ENCODE measurements at places on chromosomes 4 and X.

DNA sequence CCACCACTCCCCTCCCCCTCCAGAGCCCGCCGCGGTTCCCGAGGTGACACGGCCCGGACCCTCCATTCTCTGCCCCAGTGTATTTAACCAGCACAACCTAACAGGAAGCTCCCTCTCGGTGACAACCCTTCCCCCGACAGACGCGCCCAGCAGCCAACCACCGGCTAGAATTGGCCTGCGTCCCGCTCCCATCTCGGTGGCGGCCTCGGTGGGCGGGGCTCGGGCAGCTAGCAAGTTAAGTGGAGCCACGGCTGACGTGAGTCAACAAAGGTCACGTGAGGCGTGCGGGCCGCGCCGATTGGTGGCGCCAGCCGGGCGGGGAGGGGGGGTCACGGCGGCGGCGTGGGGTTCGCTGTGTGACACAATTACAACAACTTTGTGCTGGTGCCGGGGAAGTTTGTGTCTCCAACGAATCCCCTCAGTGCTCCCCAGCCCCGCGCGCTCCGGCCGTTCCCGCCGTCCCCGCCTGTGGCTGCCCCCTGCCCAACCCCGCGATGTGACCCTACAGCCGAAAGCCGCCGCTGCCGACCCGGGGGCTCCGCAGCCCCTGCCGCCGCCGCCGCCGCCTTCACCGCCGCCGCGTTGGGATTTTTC lies at the start of gene KDM6A:
Gene KDM6A (plus strand): TSS at position 368 of the 594 bp plus-strand sequence. CDS start 364 bp downstream, outside the sequence.
- peak; percentile 88 for DNase-seq

DNA sequence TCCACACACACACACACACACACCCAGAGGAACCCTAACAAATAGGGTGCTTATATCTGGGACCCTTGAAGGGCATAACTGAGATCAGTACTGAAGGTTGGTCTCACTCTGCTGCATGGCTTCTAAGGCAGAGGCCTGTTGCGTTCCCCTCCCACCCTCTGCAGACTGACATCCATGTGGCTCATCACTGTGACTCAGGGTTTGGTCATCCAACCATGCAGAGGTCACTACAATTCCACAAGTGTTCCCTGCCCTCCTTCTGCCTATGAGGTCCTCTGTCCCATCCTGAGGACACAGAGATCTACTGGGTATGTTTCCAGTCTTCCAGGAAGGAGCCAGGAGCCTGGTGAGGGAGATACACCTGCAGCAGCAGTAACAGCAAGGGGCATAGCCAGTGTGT lies 55.8 kb downstream of the XAGE2 start:
- no peak for DNase-seq

DNA sequence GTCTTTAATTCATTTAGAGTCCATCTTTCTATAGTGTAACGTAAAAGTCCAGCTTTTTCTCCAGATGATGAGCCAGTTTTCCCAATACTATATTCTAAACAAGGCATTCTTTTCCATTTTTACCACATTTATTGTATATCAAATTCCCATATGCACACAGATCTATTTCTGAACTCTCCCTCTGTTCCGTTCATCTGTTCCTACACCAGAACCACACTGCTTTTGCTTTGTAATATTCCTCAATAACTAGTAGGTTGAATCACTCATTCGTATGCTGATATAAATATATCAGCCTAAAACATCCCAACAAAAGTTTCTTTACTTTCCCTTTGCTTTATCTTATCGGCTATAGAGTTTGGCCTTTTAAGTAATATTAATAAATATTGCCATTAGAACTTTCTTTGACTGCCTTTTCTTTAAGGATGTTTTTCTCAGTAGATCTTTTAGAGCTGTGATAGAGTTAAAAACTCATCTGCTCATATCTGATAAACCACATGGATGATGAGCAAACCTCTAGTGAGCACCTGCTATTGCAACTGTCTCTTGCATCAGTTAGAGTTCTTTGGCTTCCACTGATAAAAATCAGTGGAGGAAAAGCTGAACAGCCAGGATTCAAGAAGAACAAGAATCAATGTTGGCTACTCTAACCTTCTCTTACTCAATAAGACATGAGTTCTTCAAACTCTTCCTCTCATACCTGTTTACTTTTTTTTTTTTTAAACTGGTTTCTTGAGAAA lies 13.1 kb upstream of the RPL34 start:
- no peak for DNase-seq

DNA sequence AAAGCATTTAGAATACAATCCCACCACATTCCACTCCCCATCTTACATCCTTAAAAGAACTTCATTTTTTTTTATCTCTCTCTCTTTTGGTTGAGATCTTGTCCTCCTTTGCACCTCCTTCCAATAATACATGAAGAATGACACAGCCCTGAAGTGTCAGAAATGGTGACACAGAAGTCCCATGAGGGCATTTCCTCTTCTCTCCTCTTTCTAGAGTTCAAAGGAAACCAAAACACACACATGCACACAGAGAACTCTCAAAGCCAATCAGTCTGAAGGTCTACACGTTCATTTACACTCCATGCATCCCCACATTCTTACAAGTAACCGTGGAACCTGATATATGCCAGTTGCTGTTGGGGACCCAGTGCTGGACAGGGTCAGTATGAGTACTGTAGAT lies 450.7 kb downstream of the HNRNPD start:
- no peak for DNase-seq

GRCh38 chr4:166014411-166014810 lies 141.4 kb downstream of the TLL1 start:
- no peak for DNase-seq

- no peak for DNase-seq
Measured at GRCh38 chr4:89311433-89311832, 3.8 kb upstream of the GPRIN3 start.

DNA sequence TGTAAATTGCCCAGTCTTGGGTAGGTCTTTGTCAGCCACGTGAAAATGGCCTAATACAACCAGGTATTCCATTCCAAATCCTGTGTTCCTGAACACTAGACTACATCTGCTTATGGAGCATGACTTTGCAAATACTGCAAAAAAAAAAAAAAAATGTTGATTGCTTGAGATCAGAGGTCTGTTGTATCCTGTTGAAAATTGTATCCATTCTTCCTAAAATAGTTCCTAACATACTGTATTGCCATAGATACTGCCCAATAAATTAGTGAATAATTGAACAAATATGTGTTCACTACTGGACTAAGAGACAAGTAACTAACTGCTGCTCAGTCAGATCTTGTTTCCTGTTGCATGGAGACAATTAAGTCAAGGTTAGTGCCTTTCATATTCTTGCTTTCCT lies 164.3 kb upstream of the PABPC4L start:
- DNase-seq = no peak

GRCh38 chrX:43595931-43596330 lies 60.2 kb upstream of the MAOA start:
- DNase-seq = no peak

- no peak for DNase-seq
Measured at GRCh38 chr4:12873351-12873750, 610.8 kb downstream of the RAB28 start.

DNA sequence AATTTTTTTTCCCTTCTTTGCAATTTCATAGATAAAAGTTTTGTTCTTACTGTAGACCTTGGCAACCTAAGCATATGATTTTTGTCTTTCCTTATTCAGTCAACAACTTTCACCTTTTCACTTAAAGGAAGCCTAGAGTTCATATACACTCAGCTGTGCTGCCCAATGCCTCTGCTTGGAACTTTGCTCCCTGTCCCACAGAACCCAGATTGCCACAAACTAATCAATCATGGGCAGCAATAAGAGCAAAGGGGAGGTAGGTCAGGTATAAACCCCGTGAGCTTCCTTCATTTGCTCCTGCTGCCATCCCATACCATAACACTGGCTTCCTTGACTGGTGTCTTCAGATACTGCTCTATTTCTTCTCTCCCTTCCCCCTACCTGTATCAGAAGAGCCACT lies 51.0 kb upstream of the BEND2 start:
- DNase-seq = no peak

GRCh38 chr4:6290769-6291547 lies 21.3 kb downstream of the WFS1 start:
- DNase-seq = no peak

GRCh38 chrX:115372152-115372551 lies 82.6 kb downstream of the LUZP4 start:
- DNase-seq = no peak

DNA sequence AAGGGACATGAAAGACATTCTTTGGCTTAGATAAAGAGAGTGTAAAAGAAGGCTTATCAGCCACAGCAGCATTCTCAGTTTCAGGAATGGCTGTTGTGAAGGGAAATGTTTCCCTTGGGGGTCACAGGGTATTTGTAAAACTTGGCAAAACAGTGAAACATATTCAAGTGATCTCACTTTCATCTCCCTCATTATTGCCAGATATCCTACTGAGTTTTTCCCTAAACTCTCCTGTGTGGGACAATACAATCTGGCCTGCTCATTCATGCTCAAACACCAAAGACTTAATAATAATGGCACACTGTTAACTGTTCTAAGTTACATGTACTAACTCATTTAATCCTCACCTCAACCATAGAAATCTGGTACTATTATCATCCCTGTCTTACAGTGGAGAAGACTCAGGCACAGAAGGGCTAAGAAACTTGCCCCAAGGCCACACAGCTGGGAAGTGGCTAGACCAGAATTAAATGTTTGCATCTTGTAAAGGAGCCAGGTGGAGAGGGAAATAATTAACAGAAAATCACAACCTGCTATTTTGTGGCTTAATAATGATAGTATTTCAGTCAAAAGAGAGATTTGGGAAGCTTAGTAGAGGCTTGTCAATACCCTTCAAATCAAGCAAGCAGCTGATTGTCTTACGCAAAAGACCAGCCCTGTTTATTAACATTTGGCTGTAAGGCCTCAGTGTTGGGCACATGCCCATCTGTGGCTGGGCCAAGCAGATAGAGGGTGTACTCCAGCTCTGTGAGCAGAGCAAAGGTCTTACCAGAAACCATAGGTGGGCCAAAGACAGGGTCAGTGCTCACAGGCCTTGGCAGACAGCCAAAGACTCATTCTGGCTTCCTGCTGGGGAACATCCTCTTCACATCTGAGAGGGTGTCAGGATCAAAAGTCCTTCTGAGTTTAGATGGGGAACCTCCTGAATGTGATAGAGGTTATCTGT lies 17.3 kb downstream of the SMPX start:
- DNase-seq = no peak

- DNase-seq = no peak
Measured at GRCh38 chrX:352582-353314, 34.0 kb downstream of the PPP2R3B start.

GRCh38 chr4:186348433-186348832 lies 82.4 kb downstream of the F11 start:
- DNase-seq = no peak

GRCh38 chrX:130118441-130119311 lies 8.4 kb upstream of the ELF4 start:
- no peak for DNase-seq

DNA sequence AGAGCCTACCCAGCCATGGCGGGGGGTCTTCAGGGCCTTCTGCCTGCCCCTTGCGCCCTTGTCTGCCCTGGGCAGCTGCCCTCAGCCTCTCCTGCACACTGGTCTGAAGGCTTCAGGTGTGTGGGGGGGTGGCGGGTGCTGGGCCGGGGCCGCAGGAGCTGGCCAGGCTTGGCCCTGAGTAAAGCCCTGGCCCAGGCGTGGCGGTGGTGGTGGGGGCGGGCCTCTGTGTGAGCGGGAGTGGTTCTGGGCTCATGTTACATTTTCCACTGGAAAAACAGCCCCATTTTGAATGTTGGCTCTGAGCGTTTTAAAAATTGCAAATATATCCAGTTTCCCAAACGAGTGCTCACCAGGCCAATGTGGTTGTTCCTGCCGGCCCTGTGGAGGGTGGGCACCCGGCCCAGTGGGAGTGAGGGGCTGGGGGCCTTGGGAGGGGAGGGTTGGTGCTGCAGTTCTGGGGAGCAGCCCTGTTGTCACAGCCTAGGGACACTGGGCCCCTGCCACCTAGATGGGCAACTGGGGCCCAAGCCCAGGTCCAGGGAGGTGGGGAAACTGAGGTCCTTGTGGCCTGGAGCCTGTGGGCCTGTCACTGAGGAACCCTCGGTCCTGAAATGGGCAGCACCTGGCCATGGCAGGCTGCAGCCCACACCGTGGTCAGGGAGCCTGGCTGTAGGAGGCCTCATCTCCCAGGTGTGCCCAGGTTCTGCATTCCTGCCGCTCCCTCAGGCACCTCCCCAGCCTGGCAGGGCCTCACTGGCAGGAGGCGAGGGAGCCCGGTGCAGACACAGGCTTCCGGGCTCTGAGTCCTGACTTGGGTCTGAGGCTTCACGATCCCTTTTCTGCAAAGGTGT lies 28.3 kb downstream of the FGFRL1 start:
- no peak for DNase-seq

DNA sequence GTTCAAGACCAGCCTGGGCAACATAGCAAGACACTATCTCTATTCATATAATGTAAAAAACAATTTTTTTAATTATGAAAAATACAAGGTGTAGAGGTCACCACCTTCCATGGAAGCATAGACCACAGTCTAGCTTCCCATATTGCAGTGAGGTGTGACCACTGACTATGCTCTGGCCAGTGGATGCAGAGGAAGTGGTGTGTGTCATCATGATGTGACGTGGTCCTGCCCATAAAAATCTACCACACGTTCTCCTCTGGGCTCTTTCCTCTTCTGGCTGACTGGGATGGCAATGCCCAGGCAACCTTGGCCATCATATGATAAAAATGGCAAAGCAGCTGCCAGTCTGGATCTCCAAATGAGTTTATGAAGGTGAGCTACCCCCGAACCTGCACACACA lies 65.7 kb downstream of the RBM47 start:
- DNase-seq = no peak

DNA sequence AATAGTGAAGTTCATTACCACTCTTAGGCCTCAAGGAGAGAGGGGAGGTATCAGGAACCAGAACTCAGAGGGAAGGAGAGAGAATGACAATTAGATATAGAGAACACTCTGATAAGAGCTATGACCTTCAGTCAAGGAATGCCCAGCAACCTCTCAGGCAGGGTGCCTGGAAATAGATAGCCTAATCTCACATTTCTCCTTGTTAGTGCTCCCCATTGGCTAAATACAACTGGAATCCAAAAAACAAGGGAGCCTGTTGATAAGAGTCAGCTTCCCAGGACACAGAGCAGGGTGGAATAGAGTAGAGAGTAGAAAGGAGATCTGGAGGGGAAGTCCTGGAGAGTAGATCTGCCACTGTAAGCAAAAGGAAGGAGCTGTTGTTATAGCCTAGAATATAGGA lies 62.1 kb downstream of the DCX start:
- no peak for DNase-seq

DNA sequence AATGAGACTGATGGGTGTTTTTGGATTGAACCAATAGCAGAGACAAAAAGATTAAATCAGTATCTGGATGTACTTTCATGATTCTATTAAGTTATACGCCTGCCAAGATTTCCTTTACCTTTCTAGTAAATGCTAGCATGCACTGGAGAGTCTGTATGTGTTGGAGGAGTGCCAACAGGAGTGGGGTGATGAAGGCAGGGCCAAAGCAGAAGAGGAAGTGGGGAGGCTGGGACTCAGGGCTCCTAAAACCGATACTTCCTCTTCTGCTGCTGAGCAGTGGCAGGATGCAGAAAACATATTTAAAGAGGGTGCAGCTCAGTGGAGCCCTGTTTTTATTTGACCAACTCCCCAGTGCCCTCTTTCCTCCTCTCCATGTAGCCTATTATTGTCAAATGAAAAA lies 5.6 kb downstream of the CYSLTR1 start:
- no peak for DNase-seq

Measured in activated CD4-positive, alpha-beta T cell treated with anti-CD3 and anti-CD28 coated beads for 24 hours (primary cell).